ENCODE measurements at places on chromosomes 3 and 15. TPM values are rescaled to one million over a fixed set of nuclear protein-coding genes. Genes with fewer than 3 reads are reported as not detected.

Gene HEXA
- 79.5 TPM for total RNA-seq

Gene SATB1
- total RNA-seq, result 48.7 TPM

Gene ALDH1L1
- 62.5 TPM for total RNA-seq

Gene SLC12A1
- total RNA-seq, result 0.68 TPM

Gene NISCH
- 95.9 TPM for total RNA-seq

Gene GPR171
- total RNA-seq, result 7.0 TPM

Gene MUC20
- total RNA-seq, result 6.8 TPM

Gene IL16
- total RNA-seq, result 17.1 TPM

Gene CISH
- total RNA-seq, result 4.1 TPM

Gene PRSS50
- total RNA-seq, result 0.28 TPM

Gene C2CD4A
- 1.8 TPM for total RNA-seq

Gene SLC30A4
- total RNA-seq, result 6.5 TPM

Gene KIF7
- total RNA-seq, result 28.4 TPM

Gene FGF7
- total RNA-seq, result 12.7 TPM

Gene LDHAL6B
- not detected for total RNA-seq

Gene COL7A1
- total RNA-seq, result 16.4 TPM

Gene IL17RE
- total RNA-seq, result 5.7 TPM

Gene CCNL1
- total RNA-seq, result 210 TPM

Gene SKOR1
- 3.5 TPM for total RNA-seq

Gene TATDN2
- 29.5 TPM for total RNA-seq

Gene MAP1A
- total RNA-seq, result 29.8 TPM

Gene FEM1B
- 31.1 TPM for total RNA-seq

Gene ACKR4
- total RNA-seq, result 7.3 TPM

Gene NUDT16
- 21.7 TPM for total RNA-seq

Gene SLC24A5
- not detected for total RNA-seq

Gene TBC1D23
- total RNA-seq, result 22.6 TPM

Gene NEIL1
- total RNA-seq, result 47.8 TPM

Gene FOXB1
- not detected for total RNA-seq
